ENCODE measurements at places on chromosomes 5 and 9.

GRCh38 chr5:67378256-67378655 lies 181.7 kb upstream of the CD180 start:
- no peak for DNase-seq

GRCh38 chr9:98691890-98692289 lies 16.8 kb downstream of the GABBR2 start:
- no peak for DNase-seq

GRCh38 chr9:121607434-121608167 lies 43.8 kb upstream of the DAB2IP start:
- no peak for DNase-seq

DNA sequence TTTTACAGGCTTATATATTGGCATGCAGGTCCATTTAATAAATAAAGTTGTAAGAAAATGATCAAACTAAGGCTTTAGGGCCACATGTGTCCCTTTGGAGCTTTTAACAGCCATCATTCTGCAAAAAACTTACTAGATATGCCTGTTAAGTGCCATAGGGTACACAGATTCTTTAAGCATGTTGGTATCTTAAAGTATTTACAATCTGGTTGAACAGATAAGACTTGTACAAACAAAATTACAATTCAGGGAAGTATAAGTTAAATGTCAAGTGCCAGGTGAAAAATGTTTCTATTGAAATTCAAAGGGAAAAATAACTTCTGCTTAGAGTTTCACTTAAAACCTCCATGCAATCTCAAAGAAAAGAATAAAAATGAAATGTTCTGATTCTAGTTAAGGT lies 558.4 kb upstream of the ST8SIA4 start:
- DNase-seq = no peak

DNA sequence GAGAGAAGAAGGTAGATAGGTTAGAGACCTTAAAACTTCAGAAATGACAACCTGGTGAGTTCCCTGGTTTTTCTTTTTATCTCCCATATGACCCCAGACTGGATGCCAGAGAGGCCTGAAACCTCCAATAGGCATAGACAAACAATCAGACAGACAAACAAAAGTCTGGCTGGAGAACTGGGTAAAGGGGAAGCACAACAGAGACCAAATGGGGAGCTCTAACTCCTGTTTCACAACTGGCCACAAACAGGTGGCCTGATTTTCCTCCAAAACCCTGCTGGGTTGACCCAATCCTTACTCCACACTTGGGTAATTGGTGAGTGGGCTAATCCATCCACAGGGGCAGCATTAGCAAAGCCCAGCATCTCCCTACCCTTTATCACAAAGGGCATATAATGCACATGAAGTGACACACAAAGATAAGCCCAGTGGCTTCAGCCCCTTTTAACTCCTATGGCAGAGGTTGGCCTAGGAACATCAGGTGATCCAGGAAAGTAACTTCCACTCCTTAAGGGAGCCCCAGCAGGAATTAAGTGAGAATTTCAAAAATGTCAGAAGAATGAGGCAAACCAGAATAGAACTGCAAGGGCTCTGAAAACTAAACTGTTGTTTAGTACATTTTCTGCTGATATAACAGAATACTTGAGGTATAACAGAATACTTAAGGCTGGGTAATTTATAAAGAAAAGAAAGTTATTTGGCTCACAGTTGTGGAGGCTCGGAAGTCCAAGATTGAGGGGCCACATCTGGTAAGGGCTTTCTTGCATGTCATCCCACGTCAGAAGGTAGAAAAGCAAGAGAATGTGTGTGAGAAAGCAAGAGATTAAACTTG lies 60.9 kb upstream of the ROR2 start:
- no peak for DNase-seq

DNA sequence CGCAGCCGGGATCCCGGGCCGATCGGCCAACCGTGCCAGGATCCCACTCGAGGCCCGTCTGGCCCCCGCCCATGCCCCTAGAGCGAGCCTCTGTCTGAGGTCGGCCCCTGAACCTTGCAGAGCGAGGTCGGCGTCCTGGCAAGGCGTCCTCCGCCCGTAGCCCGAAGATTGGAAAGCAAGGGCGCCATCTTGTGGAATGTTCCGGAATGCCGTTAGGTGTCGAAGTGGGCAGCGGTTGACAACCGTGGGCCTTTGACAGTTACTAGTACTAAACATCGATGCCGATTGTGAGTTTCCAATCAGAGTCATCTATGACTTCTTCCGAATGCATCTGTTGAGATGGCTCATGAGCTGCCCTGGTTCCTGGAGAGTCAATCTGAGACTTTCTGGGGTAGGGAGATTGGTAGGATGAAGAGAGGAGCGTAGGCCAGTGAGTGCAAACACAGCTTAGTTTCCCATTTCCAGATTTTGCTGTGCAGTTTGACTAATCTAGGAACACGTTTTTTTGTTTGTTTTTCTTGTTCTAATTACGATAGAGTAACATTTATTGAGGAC lies 923 bp upstream of the PLK2 start:
- DNase-seq = peak; percentile 94

DNA sequence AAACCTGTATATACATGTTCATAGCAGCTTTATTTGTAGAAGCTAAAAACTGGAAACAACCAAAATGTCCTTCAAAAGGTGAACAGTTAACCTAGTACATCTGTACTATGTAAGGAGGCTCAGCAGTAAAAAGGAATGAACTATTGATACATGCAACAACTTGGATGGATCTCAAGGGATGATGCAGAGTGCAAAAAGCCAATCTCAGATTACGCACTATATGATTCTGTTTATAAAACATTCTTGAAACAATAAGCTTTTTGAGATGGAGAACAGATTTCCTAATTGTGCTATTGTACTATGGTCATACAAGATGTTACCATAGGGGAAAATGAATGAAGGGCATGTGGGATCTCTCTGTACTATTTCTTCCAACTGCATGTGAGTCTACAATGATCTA lies 88.9 kb downstream of the PAM start:
- DNase-seq = no peak

DNA sequence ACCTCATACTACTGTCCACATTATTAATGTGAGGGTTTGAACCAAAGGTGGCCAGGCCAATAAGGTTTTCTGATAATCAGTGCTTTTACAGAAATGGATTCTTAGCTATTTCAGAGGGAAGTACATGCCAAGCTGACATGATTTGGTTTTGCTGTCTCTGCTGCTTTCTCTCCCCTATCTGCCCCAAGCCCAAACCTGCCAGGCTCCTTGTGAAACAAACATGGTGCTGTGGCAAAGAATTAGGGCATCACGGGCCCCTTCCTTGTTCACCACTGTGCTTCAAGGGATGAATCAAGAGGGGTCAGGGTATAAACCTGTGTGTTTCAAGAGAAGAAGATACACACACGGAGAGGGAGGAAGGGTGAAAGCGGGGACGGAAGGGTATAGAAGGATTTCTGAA lies 41.3 kb upstream of the SMU1 start:
- DNase-seq = no peak

DNA sequence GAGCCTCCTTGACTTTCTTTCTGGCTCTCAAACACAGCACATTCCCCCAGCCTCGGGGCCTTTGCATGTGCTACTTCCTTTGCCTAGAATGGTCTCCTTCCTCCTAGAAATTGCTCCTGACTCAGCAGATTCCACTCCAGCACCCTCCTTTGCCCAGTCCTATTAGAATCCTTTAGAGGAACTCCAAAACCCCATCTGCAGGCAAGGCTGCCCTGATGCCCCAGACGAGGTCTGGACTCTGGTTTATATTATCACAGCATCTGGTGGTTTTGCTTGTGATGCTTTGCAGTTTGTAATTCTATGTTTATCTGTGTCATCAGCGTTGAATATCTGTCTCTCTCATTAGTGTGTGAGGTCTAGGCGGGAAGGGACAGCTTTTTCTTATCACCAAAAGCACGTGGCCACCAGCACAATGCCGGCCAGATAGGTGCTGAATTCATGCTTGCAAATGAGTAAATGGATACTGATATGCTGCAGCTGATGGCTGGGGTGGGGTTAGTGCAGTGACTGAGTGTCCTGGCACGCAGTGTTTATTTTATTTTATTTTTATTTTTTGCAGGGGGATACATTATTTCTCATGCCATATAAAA lies 30.0 kb upstream of the ANKH start:
- no peak for DNase-seq

DNA sequence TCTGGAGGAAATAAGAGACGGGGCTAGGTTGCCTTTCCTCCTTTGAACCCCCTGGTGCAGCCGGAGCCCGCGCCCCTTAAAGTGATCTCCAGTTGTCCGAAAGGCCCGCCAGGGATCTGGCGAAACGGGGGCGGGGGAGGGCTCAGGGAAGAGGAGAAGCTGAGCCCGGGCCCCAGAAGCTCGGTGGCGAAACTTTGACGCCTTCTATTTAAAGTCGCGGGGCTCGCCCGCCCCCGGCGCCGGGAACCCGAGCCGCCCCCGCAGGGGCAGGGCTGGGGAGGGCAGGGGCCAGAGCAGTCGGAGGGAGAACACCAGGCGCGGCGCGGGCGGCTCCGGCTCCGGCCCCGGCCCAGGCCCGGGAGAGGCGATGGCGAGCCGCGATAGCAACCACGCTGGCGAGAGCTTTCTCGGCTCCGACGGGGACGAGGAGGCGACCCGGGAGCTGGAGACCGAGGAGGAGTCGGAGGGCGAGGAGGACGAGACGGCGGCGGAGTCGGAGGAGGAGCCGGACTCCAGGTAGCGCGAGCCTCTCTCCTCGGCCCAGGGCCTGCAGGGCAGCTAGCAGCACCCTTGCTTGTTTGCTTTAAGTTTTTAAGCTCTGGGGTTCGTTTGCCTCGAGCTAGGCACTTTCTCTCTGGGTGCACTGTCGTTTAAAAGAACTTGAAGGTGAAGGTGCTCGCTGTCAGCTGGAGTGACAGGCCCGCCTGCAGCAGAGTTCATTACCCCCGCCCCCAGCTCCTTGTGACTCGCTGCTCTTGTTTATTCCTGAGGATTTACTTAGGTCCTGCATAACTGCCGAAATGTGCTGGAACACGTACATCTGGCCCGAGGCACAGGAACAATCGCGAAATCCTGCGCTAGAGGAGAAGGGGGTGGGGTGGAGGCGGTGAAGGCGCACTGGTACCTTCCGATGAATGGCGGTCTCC lies at the start of gene CMYA5:
Gene CMYA5 (plus strand): TSS at position 296 of the 926 bp plus-strand sequence. CDS start 72 bp downstream, at position 368.
- peak; percentile 66 for DNase-seq

DNA sequence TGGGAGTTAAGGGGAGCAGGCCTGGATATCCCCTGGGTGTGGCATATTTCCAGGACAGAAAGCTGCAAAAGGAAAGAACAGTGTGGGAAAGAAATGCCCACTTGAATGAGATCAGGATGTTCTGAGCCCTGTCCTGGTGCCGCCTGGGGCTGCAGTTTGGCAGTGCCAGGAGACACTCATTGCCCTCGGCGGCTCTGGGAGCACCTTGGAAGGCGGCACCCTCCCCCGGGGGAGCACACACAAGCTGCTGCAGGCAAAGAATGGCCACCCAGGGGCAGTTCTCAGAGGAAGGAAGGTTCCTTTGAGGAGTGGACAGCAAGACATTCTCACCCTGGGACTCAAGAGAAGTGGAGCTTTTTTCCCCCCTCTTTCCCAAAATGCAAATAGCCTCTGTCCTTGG lies 305.3 kb downstream of the NTRK2 start:
- no peak for DNase-seq

DNA sequence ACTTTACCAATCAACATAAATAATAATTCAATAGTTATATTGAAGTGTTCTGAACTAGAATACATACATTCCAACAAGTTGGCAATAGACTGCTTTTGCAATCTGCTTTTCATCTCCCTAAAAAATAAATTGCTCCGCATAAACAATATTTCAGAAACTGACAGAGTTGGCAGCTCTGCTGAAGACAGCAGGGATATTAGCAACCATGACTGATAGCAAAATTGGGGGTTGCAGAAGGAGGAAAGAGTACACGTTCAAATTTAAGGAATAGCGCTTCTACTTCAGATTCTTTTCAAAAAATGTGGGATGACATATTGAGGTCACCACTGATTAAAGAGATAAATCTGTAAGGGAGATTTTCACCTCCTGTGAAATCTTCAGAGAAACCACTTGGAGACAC lies 521.2 kb downstream of the DTWD2 start:
- no peak for DNase-seq

- no peak for DNase-seq
Measured at GRCh38 chr9:117823576-117823975, 119.4 kb downstream of the TLR4 start.

GRCh38 chr5:84227236-84227635 lies 157.4 kb downstream of the EDIL3 start:
- DNase-seq = no peak

DNA sequence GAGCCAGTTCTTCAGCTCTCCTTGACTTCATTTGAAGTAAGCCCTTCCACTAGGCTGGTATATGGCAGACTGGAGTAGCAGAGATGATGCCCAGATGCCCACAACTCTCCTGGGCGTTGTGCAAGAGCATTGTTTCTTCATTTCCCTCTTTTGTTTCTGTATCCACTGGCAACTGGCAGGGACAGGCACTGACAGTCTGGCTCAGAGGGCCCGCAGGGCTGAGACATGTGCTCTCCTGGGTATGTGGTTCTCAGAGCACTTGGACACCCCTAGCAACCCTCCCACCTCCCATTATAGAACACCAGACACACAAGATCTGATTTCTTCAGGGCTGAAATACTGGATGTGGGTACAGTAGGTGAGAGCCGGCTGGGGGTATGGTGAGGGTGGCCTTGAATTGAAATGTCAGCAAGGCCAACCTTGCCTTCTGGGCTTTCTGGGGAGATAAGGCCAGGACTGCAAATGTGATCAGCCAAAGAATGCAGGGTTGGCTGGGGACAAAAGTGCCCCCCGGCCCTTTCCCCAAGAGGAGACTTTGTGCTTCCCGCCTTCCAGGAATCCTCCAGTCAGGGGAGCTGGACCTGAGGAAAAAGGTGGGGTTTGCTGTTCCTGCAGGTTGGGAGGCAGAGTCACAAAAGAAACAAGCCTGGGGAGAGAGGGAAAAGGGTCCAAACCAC lies 28.6 kb upstream of the CTNNA1 start:
- no peak for DNase-seq

DNA sequence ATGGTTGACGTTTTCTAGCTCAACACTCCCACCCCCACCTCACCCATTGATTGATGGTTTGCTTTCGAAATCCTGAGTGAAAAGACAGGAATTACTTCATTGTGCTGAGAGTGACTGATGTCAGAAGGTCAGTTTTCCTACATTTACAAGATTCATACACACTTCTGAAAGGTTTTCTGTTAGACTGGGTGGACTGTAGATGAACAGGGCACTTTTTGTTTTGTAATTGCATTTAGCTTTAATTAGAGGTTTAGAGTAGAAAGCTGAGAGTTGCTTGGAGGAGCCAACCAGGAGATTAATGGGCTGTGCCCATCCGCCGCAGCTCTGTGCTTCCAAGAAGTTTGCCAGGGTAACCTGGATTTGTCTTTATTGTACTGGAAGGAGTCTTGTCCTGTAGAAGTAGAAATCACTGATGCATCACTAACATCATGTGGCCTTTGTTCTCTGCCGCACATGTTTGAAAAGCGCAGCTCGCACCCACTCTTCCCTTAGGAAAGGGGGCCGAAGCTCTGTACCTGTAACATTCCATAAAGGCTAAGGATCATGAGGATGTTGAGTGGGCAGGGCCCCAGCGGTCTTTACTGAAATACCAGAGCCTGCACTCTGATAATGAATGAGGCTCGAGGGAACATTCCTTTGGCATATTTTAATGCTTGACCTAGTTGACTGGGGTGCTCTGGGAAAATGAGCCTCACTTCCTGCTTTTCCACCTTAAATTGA lies 267.6 kb upstream of the DMRT1 start:
- DNase-seq = peak; percentile 10

- no peak for DNase-seq
Measured at GRCh38 chr5:143205386-143205785, 198.1 kb downstream of the NR3C1 start.

GRCh38 chr9:120065151-120065550 lies 514.8 kb downstream of the CDK5RAP2 start:
- no peak for DNase-seq

Data from nephron progenitor cell (in vitro differentiated cells).